Stimulated activated CD8-positive, alpha-beta memory T cell treated with anti-CD3 and anti-CD28 coated beads, Interleukin-4, amount 100 ng/mL, for 1 hour (primary cell): ENCODE measurements at places on chromosomes 7 and 10.

- DNase-seq: no peak
These were observed 39.5 kb upstream of the DGKI start for GRCh38 chr7:137886281-137886680.

GRCh38 chr10:126504063-126504760 lies 115.9 kb upstream of the ADAM12 start:
- no peak for DNase-seq

DNA sequence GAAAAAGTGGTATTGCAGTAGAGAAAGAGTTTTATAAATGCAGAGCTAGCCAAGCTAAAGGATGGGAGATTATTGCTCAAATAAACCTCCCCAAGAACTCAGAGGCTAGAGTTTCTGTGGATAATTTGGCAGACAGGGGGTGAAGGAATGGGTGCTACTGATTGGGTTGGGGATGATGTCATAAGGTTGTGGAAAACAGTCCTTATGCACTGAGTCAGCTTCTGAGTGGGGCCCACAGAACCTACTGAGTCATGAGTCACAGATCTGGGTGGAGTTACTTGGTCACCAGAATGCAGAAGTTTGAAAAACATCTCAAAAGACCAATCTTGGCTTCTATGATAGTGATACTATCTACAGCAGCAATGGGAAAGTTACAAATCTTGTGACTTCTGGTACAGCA lies 1146.7 kb downstream of the TYW1 start:
- DNase-seq: no peak

GRCh38 chr10:105041956-105042355 lies 400.9 kb downstream of the SORCS3 start:
- no peak for DNase-seq

DNA sequence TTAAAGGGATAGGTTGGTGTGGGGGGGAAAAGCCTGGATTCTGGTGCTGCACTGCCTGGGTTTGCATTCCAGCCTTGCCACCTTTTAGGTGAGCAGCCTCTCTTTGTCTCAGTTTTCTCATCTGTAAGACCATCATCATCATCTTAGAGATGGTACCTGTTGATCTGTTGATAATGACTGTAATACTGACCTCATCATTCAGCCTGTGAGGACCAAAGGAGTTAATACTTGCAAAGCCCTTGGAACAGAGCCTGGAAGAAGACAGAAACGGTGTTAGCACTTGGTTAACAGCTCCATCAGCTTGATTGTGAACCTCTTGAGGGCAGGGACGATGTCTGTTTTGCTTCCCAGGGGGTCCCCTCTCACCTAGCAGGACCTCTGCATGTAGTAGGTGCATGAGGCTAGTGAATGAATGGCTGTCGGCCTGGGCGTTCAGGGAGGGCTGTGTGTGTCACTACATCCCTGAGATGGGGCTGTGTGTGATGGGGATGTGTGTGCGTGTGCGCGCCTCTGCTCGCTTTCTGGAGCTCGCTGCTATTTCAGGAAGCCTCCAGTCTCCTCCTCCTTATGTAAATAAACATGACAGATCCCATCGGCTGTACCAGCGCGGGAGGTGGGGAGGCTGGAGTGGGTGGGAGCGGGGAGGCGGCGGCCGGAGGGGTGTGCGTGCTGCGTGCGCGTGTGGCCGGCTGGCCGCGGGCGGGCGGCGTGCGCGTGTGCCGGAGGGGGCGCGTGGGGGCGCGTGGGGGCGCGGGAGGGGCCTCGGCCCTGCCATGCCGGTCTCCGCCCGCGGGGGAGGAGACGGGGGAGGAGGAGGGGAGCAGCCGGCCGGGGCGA lies 61.2 kb downstream of the NEURL1 start:
- DNase-seq: no peak

GRCh38 chr10:3693698-3694080 lies 91.3 kb downstream of the KLF6 start:
- no peak for DNase-seq

DNA sequence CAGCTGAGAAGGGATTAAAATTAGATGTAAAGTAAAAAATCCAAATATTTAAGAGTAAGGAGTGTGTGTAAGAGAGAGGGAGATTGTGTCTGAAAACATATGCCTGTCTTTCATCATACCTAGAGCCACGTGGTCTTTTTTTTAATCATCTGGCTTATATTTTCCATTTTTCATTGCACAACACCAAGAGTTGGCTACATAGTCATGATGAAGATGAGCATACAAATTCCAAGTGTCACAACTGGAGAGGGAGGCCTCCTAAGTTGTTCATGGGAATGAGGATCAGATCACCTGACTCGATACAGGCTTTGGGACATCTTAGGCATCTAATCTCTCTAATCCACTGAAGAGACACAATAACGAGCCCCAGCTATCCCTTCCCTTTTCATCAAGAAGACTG lies 47.2 kb upstream of the CCDC3 start:
- DNase-seq: no peak

DNA sequence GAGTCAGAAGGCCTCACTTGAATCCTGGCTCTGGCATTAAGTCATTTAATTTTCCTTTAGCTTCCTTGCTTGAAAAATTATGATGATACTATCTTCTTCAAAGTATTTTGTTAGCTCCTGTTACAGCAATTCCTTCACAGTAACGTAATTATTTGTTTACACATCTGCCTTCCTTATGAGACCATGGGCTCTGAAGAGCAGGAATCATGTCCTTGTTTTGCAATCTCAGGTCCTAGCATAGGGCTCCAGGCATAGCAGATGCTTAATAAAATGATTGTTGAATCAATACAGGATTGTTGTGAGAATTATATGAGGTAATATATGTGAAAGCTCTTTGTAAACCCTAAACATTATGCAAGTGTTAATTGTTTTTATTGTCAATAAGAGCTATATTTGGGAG lies 25.5 kb downstream of the KLHDC10 start:
- DNase-seq: no peak

DNA sequence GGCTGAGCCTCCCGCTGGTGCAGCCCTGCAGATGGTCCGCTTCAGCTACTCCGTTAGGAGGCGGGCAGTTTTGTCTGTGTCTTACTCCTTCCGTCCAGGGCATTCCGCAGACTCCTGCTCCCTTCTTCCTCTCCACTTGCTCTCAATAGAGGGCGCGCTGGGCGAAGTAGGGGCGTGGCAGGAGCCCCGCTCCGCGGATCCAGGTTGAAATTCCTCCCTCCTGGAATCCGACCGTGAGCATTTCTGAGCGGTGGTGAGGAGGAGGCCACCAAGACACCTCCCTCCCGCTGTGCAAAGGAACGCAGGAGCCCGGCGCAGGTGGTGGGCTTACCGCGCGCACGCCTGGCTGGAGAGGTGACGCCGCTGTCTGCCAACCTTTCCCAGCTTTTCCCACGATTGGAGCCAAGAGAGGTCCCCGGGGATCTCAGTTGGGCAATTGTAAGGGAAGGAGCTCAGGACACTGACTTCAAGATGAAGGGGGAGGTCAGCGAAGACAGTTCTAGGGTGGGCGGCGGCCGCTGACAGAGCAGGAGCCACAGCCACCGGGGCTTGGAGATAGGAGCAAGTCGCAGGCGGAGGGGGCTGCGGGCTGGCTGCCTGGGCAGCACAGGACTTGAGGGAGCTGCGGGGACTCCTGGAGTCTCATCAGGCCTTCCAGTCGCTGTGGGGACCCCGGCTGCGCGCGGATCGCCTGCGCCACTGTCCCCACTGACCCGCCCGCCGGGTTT lies 1011.3 kb downstream of the XPNPEP1 start:
- no peak for DNase-seq

- no peak for DNase-seq
These were observed at the start of gene SPACDR for GRCh38 chr7:100464210-100464660. Gene SPACDR (minus strand): TSS chr7:100464260. CDS start chr7:100464025, 235 bp downstream.

DNA sequence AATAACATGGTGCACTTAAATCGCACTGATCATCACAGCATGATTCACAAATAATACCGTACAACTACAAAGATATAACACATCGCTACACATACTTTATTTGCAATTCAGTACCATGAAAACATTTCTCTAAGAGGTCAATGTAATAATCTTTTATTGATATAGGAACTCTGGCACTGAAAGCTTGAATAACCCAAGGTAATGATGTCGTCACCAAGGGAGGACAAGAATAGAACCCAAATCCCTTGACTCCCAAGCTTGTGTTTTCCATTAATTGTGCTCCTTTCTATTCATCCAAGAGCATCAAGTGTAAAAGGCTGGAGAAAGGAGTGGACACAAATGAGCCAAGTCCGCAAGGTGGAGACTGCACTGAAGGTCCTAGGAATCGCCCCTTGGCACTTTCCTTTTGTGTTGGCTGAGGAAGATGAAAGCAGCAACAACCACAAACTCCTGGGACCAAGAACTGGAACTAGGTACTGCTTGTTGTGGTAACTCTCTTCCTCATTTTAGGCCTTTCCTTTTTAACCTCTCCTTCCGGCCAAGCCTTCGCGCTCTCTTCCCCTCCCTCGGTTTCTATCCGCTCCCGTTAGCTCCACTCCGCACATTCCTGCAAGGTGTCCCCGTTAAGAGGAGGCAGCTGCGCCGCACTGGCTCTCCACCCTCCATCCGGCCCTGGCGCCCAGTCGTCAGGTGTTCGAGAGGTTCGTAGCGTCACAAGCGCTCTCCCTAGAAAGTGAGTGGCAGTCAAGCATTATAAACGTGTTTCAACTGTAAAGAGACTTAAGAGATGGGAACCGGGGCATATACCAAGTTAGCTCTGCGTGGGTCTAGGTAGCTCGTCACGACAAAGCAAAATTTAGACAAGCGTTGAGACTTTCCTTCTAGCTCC lies 1.0 kb upstream of the CBLL1 start:
- DNase-seq: no peak

- no peak for DNase-seq
These were observed 18.3 kb downstream of the UBE2D1 start for GRCh38 chr10:58352956-58353610.

GRCh38 chr7:17462131-17462631 lies 163.7 kb downstream of the AHR start:
- no peak for DNase-seq

DNA sequence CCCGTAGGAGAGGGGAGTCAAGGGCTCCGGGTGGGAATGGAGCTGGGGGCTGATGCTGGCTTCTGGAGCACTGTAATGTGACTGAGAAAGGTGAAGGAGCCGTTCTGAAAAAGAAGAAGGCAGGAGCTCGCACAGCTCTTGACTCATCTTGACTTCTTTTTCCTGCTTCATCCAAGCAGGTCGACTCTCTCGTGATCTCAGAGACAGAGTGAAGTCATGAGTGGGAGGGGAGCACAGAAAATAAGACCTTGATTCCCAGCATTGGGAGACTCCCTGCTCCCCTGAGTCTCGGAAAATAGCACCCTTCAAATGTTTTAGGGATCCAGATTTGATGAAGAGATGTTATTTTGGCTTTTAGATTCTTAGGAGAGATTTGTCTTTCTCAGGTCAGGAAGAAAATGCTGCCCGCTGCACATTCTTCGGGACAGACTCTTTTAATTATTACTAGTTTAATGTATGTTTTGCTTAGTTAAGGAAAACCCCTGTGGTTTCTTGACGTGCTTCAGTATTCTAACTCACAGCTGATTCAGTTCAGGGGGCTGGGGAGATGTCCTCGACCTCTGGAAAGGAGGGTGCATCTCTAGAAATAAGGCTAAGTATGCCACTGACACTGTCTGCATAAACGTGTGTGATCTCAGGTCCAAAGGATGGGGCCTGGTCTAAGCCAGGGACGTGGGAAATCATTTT lies 34.1 kb downstream of the EGFR start:
- no peak for DNase-seq

- DNase-seq: no peak
These were observed 20.7 kb downstream of the LAMB1 start for GRCh38 chr7:107982042-107982840.

DNA sequence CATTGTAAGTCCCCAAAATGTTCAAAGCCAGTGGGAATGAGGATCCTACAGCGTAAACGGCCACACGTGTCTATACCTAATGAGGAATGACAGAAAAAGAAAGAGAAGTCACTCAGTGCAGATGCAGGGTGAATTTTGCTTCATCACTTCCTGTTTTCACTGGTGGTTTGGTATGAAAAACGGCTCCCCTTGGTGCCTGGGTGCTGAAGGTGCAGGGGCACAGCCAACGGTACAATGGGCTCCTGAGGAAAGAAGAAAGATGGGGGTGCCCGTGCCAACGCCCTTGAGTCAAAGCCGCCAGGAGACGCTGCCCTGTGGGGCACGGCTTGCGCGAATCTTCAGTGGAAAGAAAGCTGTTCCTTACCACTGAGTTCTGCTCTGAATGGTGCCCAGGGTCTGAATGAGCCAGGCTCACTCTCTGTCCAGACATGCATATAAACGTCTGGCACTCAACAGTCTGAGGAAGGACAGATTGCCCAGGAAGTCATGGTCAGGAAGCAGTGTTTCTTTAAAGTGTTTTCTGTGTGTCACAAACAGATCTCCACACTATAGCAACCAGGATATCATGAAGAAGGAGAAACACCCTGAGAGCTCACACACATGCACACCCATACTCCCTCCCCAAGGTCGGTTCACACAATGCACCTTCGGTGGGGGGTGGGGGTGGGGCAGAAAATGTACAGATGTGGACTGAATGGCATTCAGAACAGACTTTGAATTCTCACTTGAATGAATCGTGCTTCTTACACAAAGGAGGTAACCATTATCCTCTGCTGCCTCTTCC lies 105.8 kb downstream of the ELMO1 start:
- peak; percentile 18 for DNase-seq

DNA sequence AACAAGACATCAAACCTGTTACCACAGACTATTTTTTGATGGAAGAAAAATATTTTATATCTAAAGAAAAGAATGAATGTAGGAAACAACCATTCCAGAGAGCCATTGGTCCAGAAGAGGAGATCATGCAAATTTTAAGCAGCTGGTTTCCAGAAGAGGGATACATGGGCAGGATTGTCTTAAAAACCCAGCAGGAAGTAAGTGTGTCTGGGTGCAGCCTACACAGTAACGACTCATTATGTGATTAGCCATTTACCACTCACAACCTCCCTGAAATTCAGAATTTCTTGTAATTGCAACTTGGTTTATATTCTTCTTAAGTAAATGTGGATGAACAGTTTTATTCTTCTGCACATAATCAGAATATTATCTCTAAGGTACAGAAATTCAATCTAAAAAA lies 46.2 kb downstream of the NOC3L start:
- no peak for DNase-seq

- DNase-seq: no peak
These were observed 91.2 kb upstream of the PARD3 start for GRCh38 chr10:34906067-34906965.

GRCh38 chr10:22086730-22087401 lies 83.3 kb upstream of the DNAJC1 start:
- no peak for DNase-seq

- no peak for DNase-seq
These were observed 3.3 kb downstream of the JMJD1C start for GRCh38 chr10:63462442-63462841.

DNA sequence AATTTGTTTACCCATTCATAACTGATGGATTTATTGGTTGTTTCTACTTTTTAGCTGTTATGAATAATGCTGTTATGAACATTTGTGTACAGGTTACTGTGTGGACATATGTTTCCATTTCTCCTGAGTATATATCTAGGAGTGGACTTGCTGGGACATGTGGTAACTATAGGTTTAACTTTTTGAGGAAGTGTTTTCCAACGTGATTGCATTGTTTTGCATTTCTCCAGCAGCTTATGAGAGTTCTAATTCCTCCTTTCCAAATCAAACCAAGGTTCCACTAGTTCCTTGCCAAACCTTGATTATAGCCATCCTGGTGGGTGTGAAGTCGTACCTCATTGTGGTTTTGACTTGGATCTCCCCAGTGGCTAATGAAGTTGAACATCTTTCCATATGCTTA lies 2.6 kb upstream of the PRF1 start:
- no peak for DNase-seq
